Left lung (tissue), 14 donors: ENCODE measurements at places on chromosomes 13 and 19.

- DNase-seq, result no peak
Observed at GRCh38 chr19:2676823-2677222, 25.7 kb downstream of the GNG7 start.

DNA sequence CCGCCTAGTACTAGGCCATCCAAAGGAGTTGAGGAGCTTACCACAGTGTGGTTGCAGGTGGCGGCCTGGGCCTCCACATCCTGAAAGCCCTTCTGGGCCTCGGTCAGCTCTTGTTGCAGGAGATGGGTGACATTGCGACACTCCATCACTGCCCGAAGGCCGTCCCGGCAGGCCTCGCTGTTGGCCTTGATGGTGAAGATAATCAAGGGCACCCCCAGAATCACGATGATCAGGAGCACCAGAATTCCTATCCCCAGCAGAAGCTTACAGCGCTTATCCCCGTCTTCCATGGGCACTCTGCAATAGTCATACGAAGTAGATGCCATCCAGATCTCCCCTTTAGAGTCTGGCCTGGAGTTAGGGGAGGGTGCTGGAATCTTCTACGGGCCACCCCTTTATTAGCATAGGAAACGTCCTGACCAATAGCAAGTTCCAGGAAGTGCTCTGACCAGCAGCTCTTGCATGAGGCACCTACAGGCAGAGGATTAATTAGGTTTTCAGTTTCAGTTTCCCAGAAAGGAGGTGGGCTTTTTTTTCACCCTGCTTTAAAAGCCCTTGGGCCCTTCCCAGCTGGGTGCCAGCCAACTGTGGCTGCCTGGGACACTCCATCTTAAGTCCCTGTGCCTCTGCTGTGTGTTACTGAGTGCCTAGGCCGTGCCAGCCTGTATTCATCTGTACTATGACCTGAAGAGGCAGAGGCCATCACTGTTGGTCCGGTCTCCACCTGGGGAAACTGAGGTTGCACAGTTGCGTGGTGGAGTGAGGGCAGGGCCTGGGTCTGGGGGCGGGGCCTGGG is at the start of gene BST2:
BST2 (minus strand) TSS at position 381 of the 796 bp plus-strand sequence; CDS start at position 326, 55 bp downstream.
- DNase-seq, result no peak

DNA sequence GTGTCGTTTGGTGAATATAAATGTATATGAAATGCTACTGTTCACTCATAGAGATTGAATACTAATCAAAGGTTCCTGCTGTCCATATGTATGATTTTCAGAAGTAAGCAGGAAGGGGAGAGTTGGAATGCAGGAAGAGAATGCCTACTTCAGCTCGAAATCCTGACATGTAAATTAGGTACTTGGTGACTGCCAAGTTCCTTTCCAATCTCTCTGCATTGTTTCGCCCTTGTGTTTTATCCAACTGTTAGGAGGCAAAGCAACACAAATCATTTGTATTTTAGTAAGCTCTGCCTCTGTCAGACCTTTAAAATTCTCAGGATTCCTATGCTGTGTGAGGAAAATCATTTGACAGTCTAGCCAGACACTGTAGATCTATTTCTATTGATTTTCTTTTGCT is 9.0 kb downstream of the STARD13 start:
- no peak for DNase-seq

- peak; percentile 1 for DNase-seq
Observed at GRCh38 chr19:23203841-23204344, 46.3 kb downstream of the ZNF724 start.

DNA sequence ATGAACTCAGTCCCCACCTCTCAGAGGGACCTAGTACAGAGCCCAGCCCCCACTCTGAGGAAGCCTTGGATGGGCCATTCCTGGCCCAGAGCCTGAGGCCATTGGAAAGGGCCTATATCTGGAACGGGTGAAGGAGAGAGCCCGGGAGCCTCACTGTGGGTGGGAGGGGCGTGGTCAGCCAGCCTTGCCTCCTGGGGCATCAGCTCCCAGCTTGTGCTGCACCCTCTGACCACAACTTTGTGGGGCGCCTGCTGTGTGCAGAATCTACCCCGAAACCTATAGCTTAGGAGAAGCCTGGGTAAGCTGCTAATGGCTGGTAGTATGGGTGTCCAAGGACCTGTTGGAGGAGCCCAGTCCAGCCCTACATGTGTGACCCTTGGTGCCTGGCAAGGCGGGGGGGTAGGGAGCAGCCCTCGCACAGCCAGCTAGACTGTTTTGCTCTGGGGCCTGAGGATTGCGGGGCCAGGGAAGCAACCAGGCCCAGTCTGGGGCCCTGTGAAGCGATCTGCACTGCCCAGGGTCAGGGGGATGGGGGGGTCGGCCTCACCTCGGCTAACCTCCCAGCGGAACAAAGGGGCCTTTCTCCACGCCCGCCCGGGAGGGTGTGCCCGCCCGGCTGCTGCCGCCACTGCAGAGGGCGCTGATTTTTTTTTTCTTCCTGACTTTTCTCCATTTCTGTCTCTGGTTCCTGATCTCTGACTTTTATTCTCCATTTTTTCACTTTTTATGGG is 42.3 kb downstream of the LYL1 start:
- no peak for DNase-seq

GRCh38 chr13:100659578-100659977 is 15.0 kb downstream of the TMTC4 start:
- DNase-seq, result no peak

DNA sequence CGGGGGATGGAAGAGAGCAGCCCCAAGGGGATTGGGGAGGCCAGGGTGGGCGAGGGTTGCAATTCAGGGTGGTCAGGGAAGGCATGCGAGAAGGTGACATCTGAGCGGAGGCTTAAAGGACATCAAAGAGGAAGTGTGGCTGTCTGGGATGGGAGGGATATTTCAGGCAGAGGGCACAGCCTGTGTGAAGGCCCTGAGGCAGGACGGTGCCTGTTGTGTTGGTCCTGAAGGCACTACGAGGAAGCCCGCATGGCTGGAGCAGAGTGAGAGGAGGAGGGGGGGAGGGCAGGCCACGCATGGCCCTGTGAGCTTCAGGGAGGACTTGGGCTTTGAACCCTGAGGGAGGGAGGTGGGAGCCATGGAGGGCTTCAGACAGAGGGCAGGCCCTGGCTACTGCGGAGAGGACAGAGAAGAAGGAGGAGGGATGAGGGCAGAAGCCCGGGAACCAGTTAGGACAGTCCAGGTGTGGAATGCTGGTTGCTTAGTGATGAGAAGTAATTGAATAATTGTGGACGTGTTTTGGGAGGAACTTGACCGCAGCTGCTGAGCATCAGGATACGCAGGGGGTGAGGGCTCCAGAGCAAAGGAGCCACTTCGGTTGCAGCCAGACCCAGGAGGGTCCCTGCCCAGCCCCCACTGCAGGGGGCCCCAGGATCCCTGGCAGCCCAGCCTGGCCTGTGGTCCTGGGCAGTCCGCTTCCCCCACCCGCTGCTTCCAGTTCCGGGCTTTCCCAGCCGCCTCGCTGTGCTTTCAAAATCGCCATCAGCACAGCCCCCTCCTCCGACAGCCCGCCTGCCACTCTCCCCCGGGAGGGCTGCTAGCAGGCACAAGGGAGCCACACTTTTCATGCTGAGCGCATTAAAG is 6.2 kb downstream of the TLE6 start:
- DNase-seq, result no peak

- no peak for DNase-seq
Observed at GRCh38 chr19:28022506-28022905, 1190.4 kb downstream of the UQCRFS1 start.

GRCh38 chr19:58511353-58512208 is at the start of gene SLC27A5:
TSS of gene SLC27A5 (minus strand) at chr19:58511992. CDS start at chr19:58511955, 37 bp downstream.
- DNase-seq, result no peak
